ENCODE measurements at places on chromosomes 3 and 15. TPM values are rescaled to one million over a fixed set of nuclear protein-coding genes. Genes with fewer than 3 reads are reported as not detected.

DNA sequence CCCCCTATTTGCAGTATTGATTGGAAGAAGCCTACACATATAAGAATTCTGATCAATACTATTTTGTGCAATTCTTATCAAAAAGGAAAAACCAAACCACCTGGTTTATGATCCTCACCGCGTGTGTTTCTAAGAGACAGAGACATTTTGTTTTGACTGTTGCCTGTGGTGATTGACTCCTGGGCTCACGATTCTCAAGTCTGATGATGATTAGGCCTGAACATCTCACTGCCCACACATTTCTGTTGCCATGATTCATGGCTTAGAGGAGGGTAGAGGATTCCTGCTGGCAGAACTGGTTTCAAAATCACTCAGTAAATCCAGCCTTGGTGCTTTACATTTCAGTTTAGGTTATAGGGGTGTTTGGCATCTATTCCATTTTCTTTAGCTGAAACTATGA lies 88.3 kb upstream of the UBE3A start:
- no peak for DNase-seq

DNA sequence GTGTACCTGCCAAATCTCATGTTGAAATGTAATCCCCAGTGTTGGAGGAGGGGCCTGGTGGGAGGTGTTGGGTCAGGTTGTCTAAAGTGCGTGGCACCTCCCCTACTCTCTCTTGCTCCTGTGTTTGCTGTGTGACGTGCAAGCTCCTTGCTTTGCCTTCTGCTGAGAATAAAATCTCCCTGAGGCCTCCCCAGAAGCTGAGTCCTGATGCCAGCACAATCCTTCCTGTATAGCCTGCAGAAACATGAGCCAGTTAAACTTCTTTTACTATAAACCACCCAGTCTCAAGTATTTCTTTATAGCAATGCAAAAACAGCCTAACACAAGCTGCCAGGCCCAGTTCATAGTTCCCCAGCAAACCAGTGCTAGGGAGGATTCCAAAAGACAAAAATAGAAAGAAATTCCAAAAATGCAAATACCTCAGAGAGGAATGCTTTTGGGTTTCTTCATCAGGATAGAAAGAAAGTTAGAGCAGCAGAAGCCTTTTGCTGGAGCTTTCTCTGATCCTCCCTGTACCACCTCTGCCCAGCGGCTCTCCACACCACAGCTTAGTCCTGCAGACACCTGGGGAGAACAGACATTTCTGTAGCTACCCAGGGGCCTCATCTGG lies 25.9 kb upstream of the CDV3 start:
- DNase-seq: peak; percentile 68

GRCh38 chr15:35698331-35698730 lies 152.4 kb upstream of the DPH6 start:
- DNase-seq: no peak

- no peak for DNase-seq
Measured at GRCh38 chr3:10695595-10696285, 120.3 kb upstream of the SLC6A11 start.

GRCh38 chr3:98874602-98875249 lies 26.8 kb downstream of the DCBLD2 start:
- no peak for DNase-seq

- DNase-seq: no peak
Measured at GRCh38 chr15:91649831-91650321, 203.6 kb upstream of the SLCO3A1 start.

DNA sequence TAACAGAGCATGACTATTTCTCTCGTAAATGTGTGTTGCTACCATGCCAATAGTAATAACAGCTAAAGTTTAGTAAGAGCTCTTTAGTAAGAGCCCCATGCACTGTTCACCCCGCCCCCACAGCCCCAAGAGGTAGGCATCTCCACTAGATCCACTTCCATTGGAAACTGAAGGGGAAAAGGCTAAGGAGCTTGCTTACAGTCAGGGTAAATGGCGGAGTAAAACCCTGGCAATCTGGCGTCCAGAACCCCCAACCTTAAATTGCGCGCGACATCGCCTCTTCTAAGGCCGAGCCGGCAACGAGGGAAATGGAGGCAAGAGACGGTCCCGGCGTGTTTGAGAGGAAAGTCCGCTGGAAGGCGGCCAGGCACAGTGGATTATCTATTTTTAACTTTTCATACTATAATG lies 654 bp upstream of the C3orf38 start:
- DNase-seq: no peak

GRCh38 chr3:27746838-27747237 lies 24.7 kb upstream of the EOMES start:
- DNase-seq: no peak

DNA sequence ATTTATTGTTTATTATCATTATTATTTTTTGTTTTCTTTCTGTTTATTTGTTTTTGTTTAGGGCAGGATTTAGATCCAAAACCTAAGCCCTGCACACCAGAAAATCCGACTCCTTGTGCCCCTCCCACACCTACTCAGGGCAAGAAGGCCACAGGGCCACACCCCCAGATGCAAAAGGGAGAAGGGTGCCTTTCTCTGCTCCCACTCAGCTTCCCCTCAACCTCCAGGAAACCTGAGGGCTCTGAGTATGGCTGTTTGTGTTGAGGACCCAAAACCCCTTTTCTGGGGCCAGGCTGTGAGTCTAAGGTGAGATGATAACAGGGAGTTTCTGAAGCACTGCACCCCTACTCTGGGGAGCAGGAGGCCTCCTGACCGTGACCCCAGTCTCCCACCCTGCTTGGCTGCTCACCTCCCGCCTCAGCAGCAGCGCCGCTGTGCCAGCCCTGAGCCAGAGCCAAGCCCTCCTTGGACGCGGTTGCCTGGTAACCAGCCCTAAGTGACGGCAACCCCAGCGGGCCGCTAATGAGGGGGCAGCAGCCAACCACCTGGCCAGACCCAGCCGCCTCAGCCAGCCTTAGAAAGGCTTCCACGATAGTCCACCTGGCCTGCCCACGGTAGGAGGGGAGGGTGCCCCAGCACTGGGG lies 6.4 kb upstream of the C15orf39 start:
- no peak for DNase-seq

- no peak for DNase-seq
Measured at GRCh38 chr3:194168994-194169393, 33.0 kb downstream of the HES1 start.

- no peak for DNase-seq
Measured at GRCh38 chr15:89714775-89715174, 24.2 kb downstream of the WDR93 start.

DNA sequence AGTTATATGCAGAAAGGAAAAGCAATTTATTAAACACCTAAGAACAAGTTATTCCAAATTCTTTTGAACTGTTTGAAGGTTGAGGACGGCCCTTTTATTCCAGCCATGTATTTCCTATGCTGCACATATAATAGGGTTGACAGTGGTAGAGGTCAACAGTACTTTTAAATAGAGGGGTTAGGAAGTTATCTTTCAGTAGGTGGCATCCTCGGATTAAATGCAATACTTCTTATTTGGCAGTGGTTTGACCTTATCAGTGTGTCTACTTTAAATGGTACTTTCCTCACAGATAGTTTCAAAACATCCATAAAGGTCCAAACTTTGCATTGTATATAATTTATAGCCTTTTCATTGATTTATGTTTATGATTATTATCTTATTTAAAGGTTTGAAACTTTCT lies 558.7 kb downstream of the TUSC7 start:
- no peak for DNase-seq

GRCh38 chr3:24129549-24129948 lies 184.5 kb downstream of the NR1D2 start:
- DNase-seq: no peak

- no peak for DNase-seq
Measured at GRCh38 chr15:39629906-39630305, 49.0 kb downstream of the THBS1 start.

DNA sequence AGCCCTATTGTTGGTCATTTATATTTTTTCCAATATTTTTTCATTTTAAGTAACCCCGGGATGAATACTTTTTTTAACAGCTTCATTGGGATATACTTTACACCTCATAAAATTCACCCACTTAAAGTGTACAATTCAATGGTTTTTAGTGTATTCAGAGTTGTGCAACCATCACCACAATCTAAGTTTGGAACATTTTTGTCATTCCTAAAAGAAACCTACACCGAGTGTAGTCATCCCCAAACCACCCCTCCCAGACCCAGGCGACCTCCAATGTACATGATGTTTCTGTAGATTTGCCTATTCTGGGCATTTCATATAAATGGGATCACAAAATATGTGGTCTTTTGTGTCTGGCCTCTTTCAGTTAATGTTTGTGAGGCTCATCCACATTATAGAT lies 118.3 kb upstream of the FRMD4B start:
- DNase-seq: no peak

- DNase-seq: no peak
Measured at GRCh38 chr3:52134761-52135160, 19.5 kb downstream of the POC1A start.

- peak; percentile 85 for DNase-seq
Measured at GRCh38 chr15:90082140-90082715, 20.0 kb downstream of the IDH2 start.

GABRR3 gene
- total RNA-seq: not detected

ITIH3 gene
- total RNA-seq: 0.14 TPM

PP2D1 gene
- total RNA-seq: not detected

IGSF11 gene
- total RNA-seq: 8.1 TPM

CFAP100 gene
- total RNA-seq: not detected

FRMD4B gene
- 16.6 TPM for total RNA-seq

All from sigmoid colon (tissue), 7 donors.